Stimulated activated CD8-positive, alpha-beta memory T cell treated with anti-CD3 and anti-CD28 coated beads, Interleukin-2, amount 100 ng/mL, for 1 hour (primary cell): ENCODE measurements at places on chromosomes 7 and 10.

GRCh38 chr7:40492946-40493345, 358.1 kb downstream of the SUGCT start:
- DNase-seq = no peak

DNA sequence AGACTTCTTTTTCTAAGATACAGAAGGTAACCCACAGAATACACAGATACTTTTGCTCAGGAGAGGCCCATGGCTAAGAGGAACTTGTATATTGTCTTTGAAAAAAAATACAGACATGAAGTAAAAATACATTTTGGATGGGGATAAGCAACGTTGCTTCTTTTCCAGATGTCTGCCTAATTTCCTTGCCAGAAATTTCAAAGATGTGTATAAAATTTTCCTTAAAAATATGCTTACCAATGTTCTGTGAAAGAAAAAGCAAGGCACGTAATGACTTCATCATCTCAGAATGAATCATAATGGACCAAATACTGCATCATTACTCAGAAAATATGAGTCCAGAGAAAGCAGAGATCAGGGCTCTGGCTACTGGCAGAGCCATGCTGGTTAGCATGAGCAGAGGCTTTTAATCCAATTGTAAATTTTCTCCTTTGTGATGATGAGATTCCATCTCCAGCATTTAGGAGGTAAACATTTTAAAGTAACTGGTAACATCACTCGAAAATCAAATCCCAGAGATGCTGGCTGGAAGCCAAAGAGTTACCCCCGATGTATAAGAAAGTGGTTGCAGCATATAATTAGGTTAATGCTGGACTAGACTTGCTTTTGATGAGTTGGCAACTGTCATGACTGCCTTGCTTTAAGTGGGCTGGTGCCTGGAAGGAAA, 272.5 kb downstream of the SEMA3A start:
- no peak for DNase-seq

GRCh38 chr7:108181073-108181985, 51.2 kb upstream of the LAMB4 start:
- DNase-seq = no peak

GRCh38 chr7:108613147-108613948, 43.7 kb downstream of the DNAJB9 start:
- no peak for DNase-seq

DNA sequence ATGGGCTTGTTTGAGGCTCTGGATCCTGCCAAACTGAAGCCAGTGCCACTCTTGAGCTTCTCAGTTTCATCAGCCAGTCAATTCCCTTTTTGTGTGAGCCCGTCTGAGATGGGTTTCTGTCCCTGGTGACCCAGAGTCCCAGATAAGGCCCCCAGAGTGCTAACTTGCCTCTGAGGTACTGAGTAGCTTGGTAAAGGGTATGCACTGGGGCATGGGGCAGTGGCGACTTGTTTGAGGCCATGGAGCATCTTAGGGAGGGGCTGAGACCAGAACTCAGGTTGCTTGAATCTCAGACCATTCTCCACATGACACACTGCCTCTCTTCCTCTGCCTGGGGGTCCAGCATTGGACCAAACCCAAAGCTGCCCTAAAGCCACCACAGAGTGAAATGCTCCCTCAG, 35.2 kb upstream of the NANOS1 start:
- no peak for DNase-seq

DNA sequence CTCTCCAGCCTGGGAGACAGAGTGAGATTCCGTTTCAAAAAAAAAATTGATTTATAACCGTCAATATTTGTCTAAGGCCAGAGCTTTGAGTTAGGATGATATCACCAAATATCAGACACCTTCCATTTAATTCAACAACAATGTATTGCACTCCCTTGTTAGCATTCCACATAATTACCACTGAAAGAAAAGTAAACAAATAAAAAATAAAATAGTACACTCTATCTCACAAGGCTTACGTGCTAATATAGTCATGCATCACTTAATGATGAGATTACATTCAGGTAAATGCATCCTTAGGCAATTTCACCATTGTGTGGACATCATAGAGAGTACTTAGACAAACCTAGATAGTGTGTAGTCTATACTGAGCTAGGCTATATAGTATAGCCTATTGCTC, 127.6 kb upstream of the RHOBTB1 start:
- no peak for DNase-seq

DNA sequence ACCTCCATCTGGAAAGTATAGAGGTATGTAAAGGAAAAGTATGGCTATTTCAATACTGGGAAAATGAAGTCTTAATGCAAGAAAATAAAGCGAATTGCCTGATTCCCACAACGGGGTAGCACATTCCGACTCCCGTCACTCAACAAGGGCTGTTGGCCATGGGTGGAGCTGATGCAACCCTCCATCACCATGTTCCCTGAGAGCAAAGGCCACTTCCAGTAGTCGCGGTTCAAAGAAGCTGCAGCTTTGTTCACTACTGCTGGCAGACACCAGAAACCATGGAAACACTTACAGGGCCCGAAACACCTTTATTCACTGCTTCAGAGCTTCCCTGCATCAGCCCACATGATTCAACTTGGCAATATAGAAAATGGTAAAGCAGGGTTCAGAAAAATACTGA, 44.0 kb downstream of the TMEM26 start:
- DNase-seq = no peak

GRCh38 chr10:9992661-9993060, 1025.0 kb upstream of the CELF2 start:
- DNase-seq = no peak

DNA sequence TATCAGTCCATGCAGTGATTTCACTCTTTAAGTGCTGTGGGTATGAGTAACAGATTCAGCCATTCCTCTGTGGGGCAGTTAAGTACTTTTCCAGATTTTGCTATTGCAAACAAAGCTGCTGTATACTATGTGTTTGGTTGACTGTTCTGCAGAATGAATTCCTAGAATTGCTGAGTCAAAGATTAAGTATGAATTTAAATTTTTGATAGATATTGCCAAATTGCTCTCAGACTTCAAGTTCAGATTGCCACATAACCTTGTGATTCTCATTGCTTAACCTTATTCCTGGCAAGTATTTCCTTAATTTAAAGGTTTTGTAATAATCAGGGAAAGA, 21.6 kb upstream of the SAR1A start:
- no peak for DNase-seq

DNA sequence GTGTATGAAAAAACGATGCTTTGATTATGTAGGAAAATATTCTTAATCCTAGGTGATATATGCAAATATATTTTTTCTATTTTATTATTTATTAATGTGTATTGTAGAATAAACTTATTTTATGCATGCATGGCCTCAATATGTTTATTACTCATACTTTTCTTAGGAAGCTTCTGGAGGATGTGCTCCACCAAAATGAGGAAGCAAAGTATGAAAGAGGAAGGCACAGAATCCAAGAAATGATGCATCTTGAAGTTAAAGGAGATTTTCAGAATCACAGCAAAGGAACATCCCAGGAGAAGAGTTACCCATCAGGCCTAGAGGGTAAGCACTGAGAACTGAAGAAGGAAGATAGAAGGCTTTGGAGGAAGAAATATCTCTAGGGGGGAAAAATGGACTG, 35.0 kb upstream of the MRPS16 start:
- DNase-seq = no peak

- DNase-seq = no peak
Measured at GRCh38 chr10:12792889-12793556, 208.5 kb downstream of the CCDC3 start.

- DNase-seq = no peak
Measured at GRCh38 chr10:111874576-111874975, 309.0 kb downstream of the GPAM start.

DNA sequence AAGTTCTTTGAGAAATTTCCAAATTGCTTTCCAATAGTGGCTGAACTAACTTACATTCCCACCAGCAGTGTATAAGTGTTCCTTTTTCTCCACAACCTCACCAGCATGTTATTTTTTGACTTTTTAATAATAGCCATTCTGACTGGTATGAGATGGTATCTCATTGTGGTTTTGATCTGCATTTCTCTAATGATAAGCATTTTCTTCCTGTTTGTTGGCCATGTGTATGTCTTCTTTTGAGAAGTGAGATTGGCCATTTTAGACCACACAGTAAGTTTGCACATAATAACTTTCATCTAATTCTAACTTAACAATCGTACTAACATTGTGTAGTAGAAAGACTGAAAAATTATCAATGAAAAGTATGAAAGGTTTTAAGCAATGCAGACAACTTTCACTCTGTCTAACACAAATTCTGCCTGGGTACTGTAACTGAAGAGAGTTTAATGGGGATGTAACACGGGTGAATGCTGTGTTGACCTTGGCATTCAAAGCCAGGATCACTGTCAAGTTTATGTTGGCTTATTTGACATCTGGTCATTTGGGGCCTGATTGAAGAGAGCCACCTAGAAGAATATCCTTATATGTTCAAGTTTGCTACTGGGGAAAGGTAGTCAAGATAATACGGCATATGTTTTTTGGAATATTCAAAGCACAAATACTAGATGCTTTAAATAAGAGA, 50.4 kb downstream of the FAM171A1 start:
- no peak for DNase-seq

- DNase-seq = no peak
Measured at GRCh38 chr10:118918587-118918986, 110.9 kb upstream of the NANOS1 start.

- DNase-seq = no peak
Measured at GRCh38 chr10:13091801-13092200, 8.2 kb upstream of the OPTN start.

DNA sequence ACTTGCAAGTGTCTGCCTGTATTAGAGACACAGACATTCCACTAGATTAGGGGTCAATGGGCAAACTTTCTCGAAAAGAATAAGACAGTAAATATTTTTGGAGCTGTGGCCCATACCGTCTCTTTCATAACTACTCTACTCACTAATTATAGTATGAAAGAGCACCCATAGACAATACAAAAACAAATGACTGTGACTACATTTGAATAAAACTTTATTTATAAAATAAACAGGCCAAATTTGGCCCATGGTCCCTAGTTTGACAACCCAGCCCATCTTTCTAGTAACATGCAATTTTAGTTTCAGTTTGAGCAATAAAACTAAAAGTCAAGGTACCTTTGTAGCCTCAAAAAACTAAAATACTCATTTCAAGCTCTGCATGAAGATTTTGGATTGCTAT, 294.6 kb downstream of the PARD3 start:
- no peak for DNase-seq

DNA sequence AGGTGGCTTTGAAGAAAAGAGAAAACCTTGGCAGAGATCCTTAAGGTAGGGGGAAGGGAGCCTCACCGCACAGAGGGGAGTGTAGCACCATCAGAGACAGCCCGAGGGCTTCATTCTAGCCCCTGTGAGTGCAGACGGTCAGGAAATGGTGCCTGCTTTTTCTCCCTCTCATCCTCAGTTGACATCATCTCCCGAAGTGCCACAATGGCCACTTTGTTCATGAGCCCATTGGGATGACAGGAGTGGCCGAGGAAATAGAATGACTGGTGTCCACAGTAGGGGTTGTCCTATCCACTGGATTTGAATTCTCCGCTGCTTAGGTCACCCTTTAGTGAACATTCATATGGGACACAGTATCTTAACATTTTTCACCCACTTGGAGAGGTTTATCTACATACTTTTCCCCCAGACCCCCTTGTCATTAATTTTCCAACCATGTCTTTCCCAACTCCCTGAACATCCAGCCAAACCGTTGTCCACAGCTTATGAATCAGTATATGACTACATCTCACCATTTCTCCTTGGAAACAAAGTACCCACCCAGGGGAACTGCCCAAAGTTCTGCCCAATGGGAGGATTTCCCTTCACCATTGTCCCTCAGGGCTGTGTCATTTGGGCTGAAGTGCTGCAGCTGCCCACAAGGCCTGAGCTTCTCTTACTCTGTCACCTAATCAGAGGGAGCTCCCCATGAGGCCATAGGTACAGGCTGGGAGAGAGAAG, 108.8 kb downstream of the ADCY1 start:
- no peak for DNase-seq

GRCh38 chr10:1247598-1248261, 191.5 kb downstream of the WDR37 start:
- DNase-seq = no peak

DNA sequence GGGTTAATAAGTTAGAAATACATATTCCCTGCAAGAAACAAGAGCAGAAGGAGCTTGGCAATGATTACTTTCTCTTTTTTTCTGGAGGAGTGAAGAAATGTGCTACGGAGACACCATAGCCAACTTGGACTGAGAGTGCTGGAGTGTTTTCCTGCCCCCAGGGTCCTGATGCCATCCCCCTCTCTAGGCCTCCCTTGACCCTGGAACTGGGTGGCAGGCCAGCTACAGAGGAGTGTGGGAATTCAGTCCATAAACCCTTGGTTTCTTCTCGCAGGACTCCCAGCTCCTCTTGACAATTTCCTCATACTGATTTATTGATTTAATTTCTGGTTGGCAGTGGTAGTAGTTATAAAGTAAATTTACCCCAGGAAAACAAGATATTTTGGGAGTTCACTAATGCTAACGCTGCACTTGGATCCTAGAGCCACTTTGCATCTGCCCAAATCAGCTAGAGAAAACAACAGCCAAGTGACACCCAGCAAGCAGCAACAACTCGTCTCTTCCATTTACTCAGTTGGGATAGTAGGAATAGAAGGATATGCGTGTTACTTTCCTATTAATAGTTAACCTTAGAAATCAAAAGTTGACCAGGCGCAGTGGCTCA, 76.4 kb upstream of the CELF2 start:
- no peak for DNase-seq

DNA sequence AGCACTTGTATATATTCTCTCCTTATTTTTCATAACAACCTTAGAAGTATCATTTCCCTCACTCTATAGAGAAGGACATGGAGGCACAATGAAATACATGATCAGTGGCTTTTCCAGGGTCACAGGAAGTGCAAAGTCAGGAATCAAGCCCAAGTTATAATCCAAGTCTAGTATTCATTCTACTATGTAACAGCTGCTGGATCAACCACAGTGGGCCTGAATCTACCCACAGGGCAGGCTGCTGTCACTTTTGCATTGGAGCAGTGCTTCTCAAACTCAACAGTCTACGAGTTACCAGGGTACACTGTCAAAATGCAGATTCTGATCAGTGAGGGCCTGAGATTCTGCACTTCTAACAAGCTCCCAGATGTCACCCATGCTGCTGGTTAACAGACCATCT, 18.3 kb downstream of the ZDHHC16 start:
- no peak for DNase-seq

- no peak for DNase-seq
Measured at GRCh38 chr7:70544016-70544415, 587.9 kb upstream of the GALNT17 start.

- DNase-seq = no peak
Measured at GRCh38 chr7:80950550-80950967, 31.7 kb upstream of the SEMA3C start.

DNA sequence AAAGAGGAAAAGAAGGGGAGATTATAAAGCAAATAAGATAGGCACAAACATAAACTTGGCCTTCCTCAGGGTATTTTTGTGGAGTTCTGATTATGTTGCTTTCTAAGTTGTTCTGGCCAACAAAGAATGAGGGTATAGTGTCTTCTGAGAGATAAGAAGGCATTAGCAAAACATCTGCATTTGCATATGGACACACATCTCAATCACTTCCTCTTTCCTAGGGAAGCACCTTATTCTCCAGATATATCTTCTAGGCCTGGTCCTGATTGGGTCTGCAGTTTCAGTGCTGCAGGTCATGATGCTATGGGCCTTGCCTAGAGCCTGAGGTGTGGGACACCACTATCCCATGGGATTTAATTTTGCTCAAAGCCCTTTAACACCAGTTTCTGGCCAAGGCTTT, 308.8 kb upstream of the PHYHIPL start:
- no peak for DNase-seq
